GM12864 (cell line): ENCODE measurements at places on chromosomes 2 and 18.
A peak's percentile ranks its signal among the peaks of the same experiment; 100 is the strongest.

DNA sequence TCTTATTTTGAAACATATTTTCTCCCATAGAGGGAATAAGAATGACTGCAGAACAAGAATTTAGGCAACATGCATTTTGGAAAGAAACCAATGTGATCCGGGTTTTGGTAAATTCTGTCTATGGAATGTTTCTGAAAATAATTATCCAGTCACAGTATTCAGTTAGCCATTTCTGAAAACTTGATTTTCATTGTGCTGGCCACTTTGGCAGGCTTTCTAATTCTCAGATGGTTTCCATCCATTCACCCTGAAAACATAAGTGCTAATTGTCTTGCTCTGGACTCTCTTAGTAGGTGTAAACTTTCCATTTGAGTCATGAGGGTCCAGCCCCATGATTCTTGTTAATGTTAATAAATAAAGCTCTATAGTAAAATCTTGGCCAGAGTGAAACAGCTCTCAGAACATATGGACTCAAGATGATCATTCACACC is 176.5 kb downstream of the RBM43 start:
- DNase-seq, result no peak

DNA sequence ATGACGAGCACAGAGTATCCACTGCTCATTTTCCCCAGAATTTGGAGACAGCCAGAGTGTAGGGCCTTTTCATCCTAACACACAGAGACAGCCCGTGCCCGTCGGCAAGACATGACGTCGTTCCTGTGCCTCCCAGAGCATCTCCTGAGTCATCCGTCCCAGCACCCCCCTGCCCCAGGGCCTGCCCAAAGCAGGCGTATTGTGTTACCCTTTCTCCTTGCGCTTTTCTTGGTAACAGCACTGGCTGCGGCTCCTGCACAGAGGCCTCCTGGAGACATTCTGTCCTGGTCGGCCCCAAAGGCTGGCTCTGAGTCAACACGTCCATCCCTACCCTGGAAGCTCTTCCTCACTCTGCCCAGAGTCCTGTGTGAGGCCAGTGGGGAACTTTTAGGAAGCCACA is 217.1 kb downstream of the KLHL29 start:
- no peak for DNase-seq

GRCh38 chr2:96095116-96095636 is 21.2 kb downstream of the ADRA2B start:
- DNase-seq, result no peak

DNA sequence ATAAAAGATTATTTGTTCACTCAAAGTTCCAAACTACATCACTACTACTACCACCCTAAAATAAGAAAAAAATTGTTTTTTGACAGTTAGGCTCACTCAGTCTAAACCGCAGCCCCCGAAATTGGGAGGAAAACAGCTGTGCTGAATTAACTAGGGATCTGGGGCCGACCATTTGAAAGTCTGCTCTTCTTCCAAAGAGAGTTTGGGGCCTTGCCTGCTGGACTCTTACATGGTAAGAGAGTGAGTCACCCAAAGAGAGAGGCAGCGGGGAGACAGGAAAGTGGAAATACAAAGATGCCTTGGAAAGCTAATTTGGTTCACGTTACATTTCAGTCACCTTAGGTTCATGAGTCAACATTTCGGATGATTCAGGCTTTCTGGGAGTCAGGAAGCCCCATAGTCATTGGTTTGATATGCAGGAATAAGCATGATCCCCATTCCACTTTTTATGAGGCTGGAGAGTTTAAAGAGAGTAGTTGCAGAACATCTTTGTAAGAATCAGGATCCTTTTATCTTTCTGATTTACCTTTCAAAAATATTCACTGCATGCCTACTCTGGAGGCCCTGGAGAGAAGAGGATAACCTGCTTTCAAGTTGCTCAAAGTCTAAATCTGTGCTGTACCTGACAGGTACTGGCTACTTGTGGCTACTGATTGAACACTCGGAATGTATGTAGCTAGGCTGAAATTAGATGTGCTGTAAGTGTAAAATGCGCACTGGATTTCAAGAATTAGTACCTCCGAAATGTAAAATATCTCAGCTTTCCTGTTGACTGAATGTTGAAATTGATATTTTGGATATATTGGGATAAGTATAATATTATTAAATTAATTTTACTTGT is 995 bp upstream of the RTN4 start:
- no peak for DNase-seq

DNA sequence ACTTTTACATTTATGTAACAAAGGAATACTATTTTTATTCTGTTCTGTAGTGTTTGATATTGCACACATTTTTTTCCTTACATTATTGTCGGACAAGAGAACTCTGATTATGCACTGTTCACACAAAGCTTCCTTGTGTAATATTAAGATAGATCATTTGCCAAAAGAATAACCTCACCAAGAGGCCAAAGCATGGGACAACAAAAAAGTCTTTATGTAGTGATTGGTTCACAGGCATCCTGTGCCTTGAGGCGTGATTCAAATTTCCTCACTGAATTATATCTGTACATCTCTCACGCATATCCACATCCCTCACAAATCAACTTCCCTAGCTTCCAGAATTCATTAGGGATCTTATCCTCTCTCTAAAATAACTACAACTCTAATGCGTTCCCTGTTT is 642.7 kb downstream of the NR4A2 start:
- DNase-seq, result no peak

DNA sequence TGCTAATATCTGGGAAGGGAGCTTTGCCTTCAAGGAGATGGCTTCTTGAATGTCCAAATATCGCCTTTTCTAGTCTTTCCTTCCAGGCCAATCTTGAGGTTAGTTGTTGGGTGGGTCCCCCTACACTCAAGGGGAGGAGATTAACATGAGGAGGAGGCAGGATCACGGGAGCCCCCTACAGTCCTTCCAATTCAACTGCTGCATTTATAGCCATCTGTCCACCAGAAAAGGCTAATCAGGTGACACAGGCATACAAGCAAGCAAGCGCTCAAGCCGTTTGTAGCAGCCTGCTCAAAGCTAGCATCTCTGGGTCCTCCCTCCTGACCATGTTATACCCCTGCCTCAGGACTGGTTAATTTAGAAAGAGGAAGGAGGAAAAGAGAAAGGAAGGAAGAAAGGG is 87.6 kb downstream of the MRPS9 start:
- DNase-seq, result no peak

DNA sequence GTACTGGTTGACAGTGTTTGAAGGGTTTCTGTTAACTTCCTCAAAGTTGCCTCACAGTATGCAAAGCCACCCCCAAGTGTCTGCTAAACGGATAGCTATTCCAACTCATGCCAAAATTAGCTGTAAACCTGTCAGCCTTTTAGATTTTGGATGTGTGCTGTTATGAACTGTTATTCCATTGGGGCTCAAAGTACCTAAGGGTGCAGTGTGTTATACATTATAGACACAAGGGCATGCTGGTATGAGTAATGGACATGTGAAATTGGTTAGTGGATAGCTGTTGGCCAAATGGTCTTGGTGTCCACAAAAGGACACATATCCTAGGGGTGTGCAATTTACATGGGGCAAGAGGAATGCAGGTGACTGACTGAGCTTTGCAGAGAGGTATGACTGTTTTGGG is 33.7 kb upstream of the CCBE1 start:
- DNase-seq, result no peak

GRCh38 chr2:98487806-98488189 is 43.1 kb downstream of the INPP4A start:
- peak; percentile 91 for DNase-seq

DNA sequence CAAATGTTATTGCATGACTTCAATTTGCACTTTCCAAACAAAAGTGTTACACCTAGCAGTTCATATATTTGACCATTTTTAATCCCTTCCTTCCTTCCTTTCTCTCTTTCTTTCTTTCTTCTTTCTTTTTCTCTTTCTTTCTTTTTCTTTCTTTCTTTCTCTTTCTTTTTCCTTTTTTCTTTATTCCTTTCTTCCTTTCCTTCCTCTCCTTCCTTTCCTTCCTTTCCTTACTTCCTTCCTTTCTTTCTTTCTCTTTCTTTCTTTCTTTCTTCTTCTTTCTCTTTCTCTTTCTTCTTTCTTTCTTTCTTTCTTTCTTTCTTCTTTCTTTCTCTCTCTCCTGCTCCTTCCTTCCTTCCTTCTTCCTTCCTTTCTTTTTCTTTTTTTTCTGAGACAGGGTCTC is 146.7 kb upstream of the ALKAL2 start:
- DNase-seq, result no peak

DNA sequence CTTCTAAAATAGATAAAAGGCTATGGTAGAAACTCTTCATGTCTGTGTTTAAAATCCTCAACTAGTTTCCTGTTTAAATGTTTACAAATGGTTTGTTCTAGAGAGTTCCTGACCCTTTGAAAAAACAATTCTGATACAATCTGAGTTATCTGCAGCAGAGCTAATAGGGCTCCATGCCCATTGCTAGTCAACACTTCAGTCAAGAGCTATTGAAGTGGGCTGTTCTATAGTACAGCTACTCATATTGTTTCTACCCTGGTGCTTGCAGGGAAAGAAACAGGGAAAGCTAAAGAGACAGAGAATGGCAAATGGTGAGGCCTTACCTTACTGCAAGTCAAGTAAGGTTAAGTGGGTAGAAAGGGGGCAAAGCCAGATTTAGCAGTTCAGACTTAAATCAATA is 112.3 kb upstream of the CAVIN2 start:
- no peak for DNase-seq

DNA sequence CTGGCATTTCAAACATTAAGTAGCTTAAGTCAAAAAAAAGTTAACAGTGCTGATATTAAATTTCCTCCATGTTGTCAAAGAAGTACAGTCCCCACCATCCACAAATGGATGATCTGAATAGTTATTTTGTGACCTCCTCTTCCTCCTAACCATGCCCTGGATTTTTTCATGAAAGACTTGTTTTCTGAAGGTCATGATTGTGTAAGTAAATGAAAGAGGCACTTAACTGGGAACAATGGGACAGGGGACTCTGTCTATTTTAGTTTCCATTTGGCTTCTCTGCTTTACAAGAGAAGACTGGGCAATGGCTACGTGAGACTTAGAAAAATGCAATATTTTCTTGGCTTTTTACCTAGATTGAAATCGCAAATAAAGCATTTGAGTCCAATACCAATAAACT is 32.2 kb downstream of the PECR start:
- no peak for DNase-seq

- no peak for DNase-seq
Observed at GRCh38 chr2:127564429-127565260, 29.2 kb downstream of the MYO7B start.

GRCh38 chr2:214753455-214753854 is 56.0 kb downstream of the BARD1 start:
- DNase-seq, result no peak

- DNase-seq, result no peak
Observed at GRCh38 chr18:77108001-77108692, 24.4 kb downstream of the MBP start.

- no peak for DNase-seq
Observed at GRCh38 chr2:202135091-202135874, 62.2 kb downstream of the KIAA2012 start.
